NCI-H2107 (cell line): ENCODE measurements at places on chromosomes 3 and 15.

DNA sequence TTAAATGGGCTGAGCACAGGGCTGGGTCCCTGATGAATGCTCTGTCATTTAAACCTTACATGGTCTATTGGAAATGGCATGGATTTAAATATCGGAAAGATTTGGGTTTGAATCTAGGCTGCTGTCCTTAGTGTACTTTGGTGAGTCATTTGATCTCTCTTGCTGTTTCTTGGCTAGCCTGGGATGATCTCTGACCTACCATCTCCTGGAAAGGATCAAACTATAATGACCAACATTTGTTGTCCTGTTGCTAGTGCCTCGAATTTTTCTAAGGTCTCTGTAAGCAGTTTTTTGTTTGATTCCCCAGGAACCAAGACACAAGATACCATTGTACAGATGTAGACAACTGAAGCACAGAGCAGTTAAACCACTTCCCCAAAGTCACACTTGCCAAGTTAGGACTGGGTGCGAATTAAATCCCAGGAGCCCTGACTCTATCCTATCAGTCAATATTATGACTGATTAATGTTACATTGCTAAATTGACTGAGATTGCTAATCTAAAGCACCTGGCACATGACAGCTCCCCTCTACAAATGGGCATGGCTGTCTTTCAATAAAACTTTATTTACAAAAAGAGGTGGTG is 244.9 kb upstream of the MCTP2 start:
- DNase-seq: no peak

DNA sequence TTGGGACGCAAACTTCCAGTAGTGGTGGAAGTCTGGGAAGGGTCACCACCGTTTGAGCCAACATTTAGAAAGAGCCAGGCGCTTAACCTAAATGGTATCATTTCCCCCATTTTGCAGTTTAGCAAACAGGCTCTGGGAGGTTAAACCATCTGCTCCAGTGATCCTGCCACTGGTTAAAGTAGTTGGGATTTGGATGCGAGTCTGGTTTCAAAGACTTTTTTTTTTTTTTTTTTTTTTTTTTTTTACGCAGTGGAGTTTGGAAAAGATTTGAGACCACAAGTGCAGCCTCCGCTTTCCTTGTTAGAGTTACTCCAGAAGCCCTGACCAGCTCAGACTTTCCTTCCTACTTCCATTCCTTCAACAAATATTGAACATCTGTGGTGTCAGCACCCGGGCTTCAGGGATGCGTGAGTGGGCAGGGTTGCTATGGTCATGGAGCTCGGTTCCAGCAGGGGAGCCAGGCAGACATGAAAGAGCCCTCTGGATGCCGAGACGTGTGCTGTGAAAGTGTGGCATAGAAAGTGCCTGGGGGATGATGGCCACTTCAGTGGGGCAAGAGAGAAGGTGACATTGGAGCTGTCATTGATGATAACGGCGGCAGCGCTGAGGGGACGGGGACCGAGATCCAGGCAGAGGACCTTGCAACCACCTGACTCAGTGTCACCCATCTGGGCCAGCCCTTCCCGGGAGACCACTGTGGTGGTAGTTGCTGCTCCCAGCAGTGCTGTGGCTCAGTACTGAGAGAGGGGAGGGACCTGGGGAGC is 1.1 kb upstream of the RNU6-1 start:
- no peak for DNase-seq

GRCh38 chr3:125498630-125499029 is 21.4 kb downstream of the SNX4 start:
- DNase-seq: no peak

DNA sequence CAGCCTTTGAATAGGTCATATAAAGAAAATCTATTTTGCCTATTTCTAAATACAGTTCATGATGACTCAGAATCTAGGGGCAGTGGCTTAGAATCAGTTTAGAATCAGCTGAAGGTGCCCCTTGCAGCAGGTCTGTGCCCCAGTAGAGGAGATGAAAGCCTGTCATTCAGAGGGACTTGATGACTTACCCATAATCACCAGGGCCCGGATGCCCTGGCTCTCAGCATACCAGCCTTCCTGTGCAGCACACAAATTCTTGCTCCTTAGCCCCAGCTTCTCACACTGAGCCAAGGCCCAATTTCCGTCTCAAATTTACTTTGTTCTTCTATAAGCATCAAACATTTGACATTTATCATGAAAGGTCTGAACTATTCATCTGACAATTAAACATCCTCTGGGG is 83.2 kb upstream of the EOMES start:
- DNase-seq: no peak

GRCh38 chr3:108096532-108097321 is 5.9 kb upstream of the CD47 start:
- no peak for DNase-seq

DNA sequence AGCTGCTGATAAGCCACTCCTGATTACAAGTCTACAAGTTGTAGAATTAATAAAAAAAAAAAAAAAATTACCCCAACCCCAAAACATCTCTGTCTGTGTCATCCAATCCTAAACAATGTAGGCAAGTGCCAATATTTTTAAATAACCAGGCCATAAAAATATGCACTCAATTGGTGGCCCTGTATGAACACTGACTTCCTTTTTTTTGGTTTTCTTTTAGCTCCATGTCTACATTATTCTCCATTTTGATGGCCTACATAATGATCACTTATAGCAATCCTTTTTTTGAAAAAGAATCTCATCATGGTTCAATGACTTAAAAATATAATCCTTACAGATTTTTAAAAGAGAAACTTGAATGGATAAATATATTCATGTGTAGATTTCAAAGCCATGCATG is 72.1 kb downstream of the FOXP1 start:
- no peak for DNase-seq

DNA sequence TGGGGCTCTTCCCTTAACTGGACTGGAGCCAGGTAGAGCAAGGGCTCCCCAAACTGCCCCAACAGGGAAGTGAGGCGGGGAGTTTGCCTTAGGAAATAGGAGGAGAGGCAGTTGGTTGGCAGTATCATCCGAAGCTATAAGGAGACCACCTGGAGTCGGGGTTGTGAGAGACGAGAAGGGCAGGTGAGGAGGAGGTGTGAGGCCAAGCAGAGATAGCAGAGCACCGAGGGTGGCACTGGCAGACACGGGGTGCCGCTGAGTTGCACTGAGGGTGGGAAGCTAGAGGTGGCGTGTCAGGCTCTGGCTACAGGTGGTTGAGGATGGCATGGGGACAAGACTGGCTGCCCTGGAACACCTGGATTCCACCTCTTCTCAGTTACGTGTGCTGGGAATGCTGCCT is 17.2 kb downstream of the RASGRF1 start:
- no peak for DNase-seq

GRCh38 chr15:29819979-29820378 is 2.3 kb downstream of the TJP1 start:
- DNase-seq: no peak

GRCh38 chr15:81835731-81836130 is 210.1 kb downstream of the MEX3B start:
- DNase-seq: no peak

GRCh38 chr3:143255739-143256138 is 136.2 kb downstream of the CHST2 start:
- no peak for DNase-seq

DNA sequence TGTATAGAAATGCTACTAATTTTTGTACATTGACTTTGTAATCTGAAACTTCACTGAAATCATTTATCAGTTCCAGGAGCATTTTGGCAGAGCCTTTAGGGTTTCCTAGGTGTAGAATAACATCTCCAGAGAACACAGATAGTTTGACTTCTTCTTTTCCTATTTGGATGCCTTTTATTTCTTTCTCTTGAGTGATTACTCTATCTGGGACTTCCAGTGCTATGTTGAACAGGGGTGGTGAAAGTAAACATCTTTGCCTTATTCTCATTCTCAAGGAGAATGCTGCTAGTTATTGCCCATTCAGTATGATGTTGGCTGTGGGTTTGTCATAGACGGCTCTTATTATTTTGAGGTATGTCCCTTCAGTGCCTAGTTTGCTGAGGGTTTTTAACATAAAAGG is 697.9 kb upstream of the ROBO1 start:
- no peak for DNase-seq

- no peak for DNase-seq
Measured at GRCh38 chr15:27241943-27242342, 271.0 kb downstream of the GABRG3 start.

- DNase-seq: no peak
Measured at GRCh38 chr15:82540055-82540983, at the start of gene RPS17. Gene RPS17 (minus strand): TSS chr15:82540457. CDS start chr15:82540428, 29 bp downstream.

GRCh38 chr3:120652281-120652680 is 29.8 kb downstream of the HGD start:
- no peak for DNase-seq

GRCh38 chr3:99602183-99602582 is 36.2 kb upstream of the COL8A1 start:
- DNase-seq: no peak

- no peak for DNase-seq
Measured at GRCh38 chr3:162992741-162993140, 1496.1 kb downstream of the OTOL1 start.

- no peak for DNase-seq
Measured at GRCh38 chr15:82122746-82123400, 77.1 kb upstream of the MEX3B start.
